ENCODE measurements at places on chromosomes 16 and 17.

GRCh38 chr17:56603486-56604238, 10.2 kb downstream of the NOG start:
- DNase-seq, result no peak

DNA sequence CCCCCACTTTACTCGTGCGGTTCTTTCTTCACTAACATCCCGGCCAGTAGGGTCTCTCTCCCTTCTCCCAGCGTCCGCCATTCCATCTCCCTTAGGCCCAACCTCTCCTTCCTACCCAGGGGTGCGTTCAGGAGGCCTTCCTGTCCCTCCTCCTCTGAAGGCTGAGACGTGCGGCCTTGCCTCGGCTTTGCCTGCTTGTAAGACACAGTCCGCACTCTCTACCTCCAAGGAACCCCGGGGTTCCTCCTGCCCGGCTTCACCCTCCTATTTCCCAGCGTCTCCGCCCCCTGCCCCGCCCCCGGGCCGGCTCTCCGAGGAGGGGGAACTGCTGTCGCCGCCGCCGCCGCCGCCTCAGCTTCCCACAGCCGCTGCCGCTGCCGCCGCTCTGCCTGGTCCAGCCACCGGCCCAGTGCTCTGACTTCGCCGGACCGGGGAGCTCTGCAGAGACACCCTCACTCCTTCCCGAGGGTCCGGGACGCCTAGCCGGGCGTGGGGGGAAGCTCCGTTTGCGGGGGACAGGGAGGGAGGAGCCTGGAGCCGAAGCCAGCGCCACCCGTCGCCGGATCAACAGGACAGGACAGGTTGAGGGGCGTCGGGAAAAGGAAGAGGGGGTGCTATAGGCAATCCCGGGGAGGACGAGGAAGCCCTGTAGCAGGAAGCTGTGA, 1.2 kb upstream of the FGF11 start:
- peak; percentile 69 for DNase-seq

GRCh38 chr16:54933281-54934011, 2.8 kb downstream of the IRX5 start:
- no peak for DNase-seq

GRCh38 chr17:836151-836550, 54.0 kb downstream of the MRM3 start:
- no peak for DNase-seq

- DNase-seq, result no peak
Measured at GRCh38 chr17:74062234-74062633, 141.2 kb upstream of the RPL38 start.

GRCh38 chr16:71746442-71747046, 22.0 kb upstream of the PHLPP2 start:
- peak; percentile 39 for DNase-seq

Data from GM20000 (cell line).